ENCODE measurements at places on chromosomes 7 and 10.

DNA sequence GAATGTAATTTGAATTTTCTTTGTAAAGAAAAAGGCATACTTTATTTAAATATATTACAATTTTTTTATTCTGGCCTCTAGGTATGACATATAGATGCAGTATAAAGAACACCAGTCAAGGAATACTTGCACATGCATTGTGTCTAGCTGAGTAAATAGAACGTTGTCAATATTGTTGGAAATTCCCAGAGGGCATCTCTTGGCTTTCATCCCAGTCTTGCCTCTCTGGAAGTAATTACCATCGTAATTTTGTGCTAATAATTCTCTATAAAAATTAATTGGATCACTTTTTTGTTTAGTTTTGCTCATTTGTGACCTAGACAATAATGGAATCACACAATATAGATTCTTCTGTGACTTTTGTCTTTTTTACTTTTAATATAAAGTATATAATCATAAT lies 1052.3 kb upstream of the CELF2 start:
- no peak for DNase-seq

- no peak for DNase-seq
Measured at GRCh38 chr7:103592844-103593243, 146.8 kb upstream of the SLC26A5 start.

DNA sequence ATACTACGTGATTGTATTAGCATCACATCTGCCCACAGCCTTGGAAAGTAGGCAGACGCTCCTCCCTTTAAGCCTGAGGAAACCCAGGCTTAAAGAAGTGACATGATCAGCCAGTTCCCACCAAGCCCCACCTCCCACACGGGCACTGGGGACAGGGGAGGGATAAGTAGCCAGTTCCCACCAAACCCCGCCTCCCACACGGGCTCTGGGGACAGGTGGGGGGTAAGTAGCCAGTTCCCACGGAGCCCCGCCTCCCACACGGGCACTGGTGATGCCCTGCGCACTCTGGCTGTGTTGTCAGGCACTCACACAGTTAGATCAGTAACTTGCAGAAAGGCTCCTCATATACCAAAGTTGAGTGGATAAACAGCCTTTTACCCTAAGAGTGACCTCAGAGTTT lies 606.8 kb downstream of the PTPRN2 start:
- no peak for DNase-seq

DNA sequence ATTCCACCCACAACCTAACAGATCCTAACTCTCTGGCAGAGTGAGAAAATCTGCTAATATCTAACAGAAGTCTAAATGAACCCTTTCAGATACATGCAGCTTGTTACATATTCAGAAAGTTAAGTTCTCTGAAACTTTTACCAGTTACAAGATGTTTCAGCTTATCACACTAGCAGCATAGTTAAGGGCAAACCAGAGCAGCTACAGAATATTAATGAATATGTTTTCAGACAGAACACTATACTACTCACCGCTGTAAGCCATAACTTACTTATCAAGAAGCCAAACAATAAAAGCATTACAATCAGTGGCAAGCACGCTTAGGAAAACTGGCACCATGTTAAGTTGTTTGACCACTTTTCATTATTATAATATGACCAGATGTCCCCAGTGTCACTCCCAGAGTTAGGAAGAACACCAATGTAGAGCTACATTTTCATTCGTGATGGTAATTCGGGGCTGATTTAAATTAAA lies 2.7 kb downstream of the ITGB1 start:
- no peak for DNase-seq

DNA sequence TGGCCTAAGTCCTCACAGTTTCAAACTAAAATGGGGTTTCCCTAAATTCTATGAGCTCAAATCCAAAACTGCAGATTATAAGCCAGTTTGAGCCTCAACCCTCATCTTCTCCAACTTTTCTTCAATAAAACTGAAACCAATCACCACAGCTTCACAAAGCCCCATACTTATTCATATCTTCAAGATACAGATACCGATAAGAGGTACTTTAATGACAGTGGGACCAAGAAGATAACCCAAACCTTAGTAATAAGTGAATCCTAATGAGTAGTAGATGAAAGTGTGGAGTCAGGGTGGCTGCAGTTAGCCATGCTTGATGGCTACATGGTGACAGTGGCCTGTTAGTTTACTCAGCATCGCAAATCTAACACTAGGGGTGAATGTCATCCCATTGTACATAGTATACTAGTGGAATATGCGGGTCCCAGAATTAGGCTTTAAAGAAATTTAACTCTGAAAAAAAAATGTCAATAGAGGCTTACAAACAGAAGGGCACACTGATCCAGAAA lies 395.8 kb upstream of the PHF14 start:
- no peak for DNase-seq

GRCh38 chr10:4820804-4821401 lies 5.1 kb upstream of the AKR1E2 start:
- no peak for DNase-seq

- no peak for DNase-seq
Measured at GRCh38 chr7:2393706-2394105, 9.7 kb upstream of the CHST12 start.

DNA sequence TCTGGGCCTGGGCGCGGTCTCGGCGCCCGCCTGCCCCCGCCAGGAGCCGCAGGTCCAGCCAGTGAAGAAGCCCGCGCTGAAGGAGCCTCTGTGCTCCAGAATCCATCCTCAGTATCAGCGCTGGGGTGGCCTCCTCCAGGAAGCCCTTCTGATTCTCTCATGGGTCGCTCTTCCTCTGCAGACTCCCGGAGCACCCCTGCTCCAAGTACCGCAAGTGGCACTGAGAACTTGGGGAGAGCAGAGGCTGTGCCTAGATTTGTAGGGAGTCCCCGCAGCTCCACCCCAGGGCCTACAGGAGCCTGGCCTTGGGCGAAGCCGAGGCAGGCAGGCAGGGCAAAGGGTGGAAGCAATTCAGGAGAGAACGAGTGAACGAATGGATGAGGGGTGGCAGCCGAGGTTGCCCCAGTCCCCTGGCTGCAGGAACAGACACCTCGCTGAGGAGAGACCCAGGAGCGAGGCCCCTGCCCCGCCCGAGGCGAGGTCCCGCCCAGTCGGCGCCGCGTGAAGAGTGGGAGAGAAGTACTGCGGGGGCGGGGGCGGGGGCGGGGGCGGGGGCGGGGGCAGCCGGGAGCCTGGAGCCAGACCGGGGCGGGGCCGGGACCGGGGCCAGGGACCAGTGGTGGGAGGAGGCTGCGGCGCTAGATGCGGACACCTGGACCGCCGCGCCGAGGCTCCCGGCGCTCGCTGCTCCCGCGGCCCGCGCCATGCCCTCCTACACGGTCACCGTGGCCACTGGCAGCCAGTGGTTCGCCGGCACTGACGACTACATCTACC lies at the start of gene ALOX5:
Gene ALOX5 (plus strand): TSS at position 641 of the 774 bp plus-strand sequence. CDS start 64 bp downstream, at position 705.
- no peak for DNase-seq

DNA sequence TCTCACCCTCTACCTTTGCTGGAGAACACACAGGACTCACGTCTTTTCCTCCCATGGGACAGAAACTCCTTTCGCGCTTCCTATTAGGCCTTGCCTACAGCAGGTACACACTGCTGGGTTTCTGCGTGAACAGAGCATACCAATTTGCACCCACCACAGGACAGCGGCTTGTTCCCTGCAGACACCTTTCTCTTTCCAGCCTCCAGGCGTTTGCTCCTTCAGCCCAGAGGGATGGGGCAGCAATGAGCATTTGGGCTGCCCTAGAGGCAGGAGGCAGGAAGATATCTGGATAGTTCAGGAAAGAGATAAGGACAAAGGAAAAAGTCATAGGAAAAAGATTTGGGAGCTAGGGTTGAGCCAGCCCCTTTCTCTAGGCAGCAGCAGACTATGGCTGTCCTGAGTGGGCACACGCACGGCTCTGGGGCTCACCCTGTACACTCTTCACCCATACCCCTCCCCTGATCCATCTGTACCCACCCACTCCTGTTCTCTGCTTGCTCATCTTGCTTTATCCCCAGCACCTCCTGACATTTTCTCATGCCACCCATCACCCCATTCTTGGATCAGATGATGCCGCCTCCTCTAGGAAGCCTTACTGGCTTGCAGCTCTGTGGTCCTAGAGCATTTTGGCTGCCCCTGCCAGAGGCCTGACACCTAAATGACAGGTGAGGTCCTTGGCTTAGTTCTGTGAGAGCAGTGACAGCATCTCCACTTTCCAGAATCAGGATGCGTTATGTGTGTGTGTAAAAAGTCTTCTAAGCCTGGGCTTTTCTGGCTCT lies 40.7 kb upstream of the SPDYE3 start:
- no peak for DNase-seq

DNA sequence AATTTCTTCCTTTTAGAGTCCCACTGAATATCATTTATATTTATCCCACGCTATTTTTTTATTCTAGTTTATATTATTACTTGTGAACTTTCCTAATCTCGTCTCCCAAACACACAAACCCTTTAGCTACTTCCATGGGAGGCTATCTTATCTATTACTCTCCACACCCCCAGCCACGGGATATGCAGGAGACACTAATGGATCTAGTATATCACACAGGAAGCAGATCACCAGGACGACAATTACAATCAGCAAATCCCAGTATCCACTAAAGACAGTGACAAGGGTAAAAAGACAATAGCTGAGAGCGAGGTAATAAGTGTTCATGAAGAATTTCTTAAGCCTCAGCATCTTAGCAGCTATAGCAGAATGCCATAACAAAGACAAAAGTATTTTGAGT lies 3.8 kb upstream of the AKR1E2 start:
- DNase-seq = no peak

GRCh38 chr7:70374772-70375533 lies 757.0 kb upstream of the GALNT17 start:
- no peak for DNase-seq

GRCh38 chr7:144454256-144455039 lies 51.0 kb upstream of the NOBOX start:
- no peak for DNase-seq

- no peak for DNase-seq
Measured at GRCh38 chr7:151694828-151695580, 175.3 kb upstream of the RHEB start.

- no peak for DNase-seq
Measured at GRCh38 chr7:155455776-155456737, 1.9 kb upstream of the EN2 start.

DNA sequence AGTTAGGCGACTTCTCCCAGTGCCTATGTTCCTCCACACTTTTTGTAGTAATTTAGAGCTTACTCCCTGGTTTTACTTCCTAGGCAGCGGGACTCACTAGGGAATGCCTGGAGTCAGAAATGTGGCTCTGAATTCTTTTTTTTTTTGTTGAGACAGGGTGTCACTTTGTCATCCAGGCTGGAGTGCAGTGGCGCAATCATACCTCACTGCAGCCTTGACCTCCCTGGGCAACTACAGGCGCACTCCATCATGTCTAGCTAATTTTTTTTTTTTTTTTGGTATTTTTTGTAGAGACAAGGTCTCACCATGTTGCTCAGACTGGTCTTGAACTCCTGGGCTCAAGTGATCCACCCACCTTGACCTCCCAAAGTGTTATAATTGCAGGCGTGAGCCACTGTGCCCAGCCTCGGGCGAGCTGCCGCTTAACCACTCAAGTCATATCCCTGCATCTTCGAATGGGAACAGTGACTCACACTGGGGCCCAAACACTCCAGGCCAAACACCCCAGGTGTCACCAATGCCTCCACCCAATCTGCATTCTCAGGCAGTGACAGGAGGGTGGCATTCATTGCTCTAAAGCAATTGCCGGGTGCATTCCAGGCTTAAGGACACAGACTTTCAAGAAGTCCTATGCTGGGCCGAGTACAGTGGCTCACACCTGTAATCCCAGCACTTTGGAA lies 19.6 kb downstream of the RGS10 start:
- no peak for DNase-seq

All from activated naive CD4-positive, alpha-beta T cell (primary cell).